ENCODE measurements at places on chromosomes 7 and 10. TPM values are rescaled to one million over a fixed set of nuclear protein-coding genes. Genes with fewer than 3 reads are reported as not detected.

PIK3CG gene
- 0.26 TPM for total RNA-seq

ICA1 gene
- 2.2 TPM for total RNA-seq

DCLRE1A gene
- total RNA-seq, result 7.7 TPM

HGF gene
- 792 TPM for total RNA-seq

GBX1 gene
- not detected for total RNA-seq

PLCE1 gene
- 1.1 TPM for total RNA-seq

PDZD7 gene
- 3.4 TPM for total RNA-seq

CTBP2 gene
- total RNA-seq, result 64.5 TPM

TMEM140 gene
- total RNA-seq, result 18.8 TPM

UBE2H gene
- 92.0 TPM for total RNA-seq

AKR1E2 gene
- 5.0 TPM for total RNA-seq

NPC1L1 gene
- not detected for total RNA-seq

EIF5AL1 gene
- total RNA-seq, result 0.53 TPM

MYL7 gene
- not detected for total RNA-seq

TUBAL3 gene
- not detected for total RNA-seq

Measured in aortic smooth muscle cell (primary cell).